ENCODE measurements at places on chromosomes 12 and 14.
A peak's percentile ranks its signal among the peaks of the same experiment; 100 is the strongest.

DNA sequence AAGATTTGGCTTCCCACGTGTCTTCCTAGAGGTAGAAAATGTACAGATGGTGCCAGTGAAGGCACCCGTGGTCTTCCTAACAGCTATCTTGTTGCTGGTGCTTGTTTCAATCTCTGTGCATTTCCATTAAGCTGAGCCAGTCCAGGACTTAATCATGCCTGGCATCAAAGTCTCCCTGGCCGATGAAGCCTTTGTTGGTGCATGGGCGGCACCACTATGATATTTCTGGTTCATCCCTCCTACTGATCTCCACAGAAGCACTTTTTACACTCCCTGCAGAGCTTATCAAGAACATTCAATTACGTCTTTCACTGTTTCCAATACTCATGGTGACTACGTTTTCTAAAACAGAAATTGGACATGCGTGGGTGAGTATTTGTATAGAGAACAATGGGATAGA is 128.4 kb downstream of the TTC8 start:
- DNase-seq: no peak

- DNase-seq: no peak
These were observed 19.4 kb downstream of the UTP20 start for GRCh38 chr12:101299346-101299745.

- peak; percentile 69 for DNase-seq
These were observed at the start of gene ATL1 for GRCh38 chr14:50559990-50560930. Gene ATL1 (plus strand): TSS chr14:50560145. CDS start chr14:50560266, 121 bp downstream.

DNA sequence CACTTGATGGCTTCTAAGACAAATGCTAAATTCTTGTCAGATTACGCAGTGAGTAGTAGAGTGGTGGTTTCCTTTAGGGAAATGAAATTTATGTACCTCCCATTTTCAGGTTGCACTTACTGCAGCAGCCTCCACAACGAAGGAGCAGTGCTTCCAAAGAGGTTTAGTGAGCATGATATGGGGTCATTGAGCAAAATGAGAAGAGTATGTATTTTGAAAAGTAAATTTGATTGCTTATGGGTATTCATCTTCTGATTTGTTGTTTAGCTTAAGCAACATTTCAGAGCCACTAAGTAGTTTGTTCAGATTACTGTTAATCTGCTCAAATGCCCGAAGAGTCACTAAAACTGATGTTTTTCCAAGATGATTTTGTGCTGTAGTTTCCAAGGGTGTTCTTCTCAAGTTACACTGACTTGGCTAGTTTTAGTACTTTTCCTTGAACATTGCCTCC is 493.6 kb downstream of the PCNX1 start:
- DNase-seq: no peak

GRCh38 chr12:52349196-52349595 is 18.1 kb downstream of the KRT85 start:
- DNase-seq: no peak

- no peak for DNase-seq
These were observed 11.4 kb upstream of the NOPCHAP1 start for GRCh38 chr12:104974626-104975290.

- no peak for DNase-seq
These were observed 4.2 kb upstream of the DTD2 start for GRCh38 chr14:31461545-31461944.

DNA sequence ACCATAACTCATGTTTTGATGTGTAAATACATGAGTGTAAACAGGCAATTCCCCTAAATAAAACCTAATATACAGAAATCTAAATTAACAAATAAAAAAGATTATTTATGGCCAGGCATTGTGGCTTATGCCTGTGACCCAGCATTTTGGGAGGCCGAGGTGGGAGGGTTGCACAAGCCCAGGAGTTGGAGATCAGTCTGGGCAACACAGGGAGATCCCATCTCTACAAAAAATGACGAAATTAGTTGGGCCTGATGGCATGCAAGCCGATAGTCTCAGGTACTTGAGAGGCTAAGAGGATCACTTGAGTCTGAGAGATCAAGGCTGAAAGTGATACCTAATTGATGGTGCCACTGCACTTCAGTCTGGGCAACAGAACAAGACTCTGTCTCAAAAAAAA is 48.7 kb downstream of the BCAT1 start:
- no peak for DNase-seq
